ENCODE measurements at places on chromosomes 5 and 9. TPM values are rescaled to one million over a fixed set of nuclear protein-coding genes. Genes with fewer than 3 reads are reported as not detected.

KYAT1 gene
- 49.0 TPM for total RNA-seq

PIP5K1B gene
- total RNA-seq: 2.4 TPM

ROR2 gene
- total RNA-seq: 19.4 TPM

SPINK7 gene
- total RNA-seq: not detected

TAF1L gene
- not detected for total RNA-seq

SPATA31D4 gene
- total RNA-seq: not detected

TMEM250 gene
- total RNA-seq: 50.7 TPM

- no peak for DNase-seq
Measured at GRCh38 chr9:37290940-37291485, 131.5 kb upstream of the GRHPR start.

DNA sequence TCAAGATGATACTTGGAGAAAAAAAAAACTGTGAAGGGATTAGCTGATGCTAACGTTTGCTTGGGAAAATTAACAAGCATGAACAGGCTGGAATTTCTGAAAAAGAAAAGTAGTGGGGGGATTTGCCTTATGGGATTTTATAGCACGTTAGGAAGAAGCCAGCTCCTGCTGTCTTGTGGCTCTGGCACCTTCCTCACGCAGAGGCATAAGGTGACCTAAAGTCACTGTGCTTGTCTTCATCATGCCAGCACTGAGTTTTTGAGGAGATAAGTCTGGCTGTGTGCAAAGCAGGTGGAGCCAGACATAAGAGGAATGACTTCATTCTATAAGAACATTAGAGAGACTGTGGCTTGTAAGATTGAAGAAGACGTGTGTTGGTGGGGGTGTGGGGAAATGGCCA lies 94.4 kb upstream of the MAP1B start:
- no peak for DNase-seq

- DNase-seq: no peak
Measured at GRCh38 chr9:131465401-131465800, 37.3 kb upstream of the POMT1 start.

DNA sequence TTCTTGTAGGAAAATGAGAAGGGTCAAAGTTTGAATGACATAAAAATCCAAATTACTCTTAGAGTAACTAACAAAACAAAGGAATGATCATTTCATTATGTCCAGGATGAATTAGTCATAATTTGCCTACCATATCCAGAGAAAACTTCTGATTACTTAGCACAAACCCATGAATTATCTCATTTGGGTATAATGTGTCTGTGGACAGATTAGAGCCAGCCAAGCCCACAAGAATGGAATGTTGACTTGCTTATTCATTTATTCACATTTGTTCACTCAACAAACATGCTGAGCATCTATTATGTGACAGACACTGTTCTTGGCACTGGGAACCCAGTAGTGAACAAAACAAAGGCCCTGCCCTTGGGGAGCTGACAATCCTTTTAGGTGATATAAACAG lies 87.4 kb downstream of the APBA1 start:
- no peak for DNase-seq

- DNase-seq: no peak
Measured at GRCh38 chr9:129258823-129259301, 80.8 kb upstream of the IER5L start.

DNA sequence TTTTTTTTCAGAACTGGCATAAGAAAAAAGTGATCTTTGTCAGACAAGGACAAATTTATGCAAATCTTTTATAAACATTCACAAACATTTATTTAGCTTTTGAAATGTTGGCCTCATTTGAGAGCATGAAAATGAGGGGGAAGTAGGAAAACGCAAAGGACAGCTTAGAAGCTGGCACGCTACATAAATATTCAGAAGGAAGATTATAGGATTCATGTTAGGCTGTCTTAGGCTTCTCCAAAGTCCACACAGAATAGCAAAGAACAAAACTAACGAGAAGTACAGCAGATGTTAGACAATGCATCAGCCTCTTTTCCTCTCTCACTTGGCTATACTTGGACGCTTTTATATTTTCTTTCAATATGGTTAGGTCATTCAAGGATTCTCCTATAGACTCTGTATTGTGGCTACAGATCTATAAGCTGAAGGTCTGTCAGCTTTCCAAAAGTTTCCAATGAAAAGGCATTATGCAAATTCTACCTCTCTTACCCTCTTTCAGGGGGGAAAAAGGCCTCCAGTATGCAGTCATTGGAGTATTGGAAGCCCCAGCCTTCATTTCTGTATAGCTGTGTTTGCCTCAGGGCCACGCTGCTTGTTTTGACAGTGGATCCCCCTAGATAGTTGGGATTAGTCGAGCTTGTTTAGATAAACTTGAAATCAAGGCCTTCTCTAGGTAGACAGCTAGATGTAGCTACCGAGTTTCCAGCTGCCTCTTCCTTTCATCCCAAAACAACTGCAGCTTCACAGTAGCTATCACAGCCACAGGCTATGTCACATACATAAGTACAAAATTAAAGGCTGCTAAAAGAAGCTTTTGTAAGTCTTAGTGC lies 153.0 kb downstream of the DENND1A start:
- DNase-seq: no peak

DNA sequence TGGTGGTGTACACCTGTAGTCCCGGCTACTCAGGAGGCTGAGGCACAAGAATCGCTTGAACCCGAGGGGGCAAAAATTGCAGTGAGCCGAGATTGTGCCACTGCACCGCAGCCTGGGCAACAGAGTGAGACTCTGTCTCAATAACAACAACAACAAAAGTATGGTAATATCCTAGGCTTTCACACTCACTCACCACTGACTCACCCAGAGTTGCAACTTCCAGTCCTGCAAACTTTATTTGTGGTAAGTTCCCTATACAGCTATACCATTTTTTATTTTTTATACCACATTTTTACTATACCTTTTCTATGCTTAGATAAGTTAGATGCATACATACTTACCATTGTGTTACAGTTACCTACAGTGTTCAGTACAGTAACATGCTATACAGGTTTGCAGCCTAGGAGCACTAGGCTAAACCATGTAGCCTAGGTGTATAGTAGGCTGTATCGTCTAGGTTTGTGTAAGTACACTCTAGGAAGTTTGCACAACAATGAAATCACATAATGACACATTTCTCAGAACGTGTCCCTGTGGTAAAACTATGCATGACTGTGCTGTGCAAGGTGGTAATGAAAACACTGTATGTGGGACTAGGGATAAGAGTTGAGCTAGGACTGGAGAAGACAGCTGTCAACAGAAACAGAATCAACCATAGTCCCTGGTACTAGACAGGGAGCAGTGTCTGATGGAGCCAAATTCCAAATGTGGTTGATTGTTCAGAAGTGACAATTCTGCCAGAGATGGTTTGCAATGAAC lies 109.5 kb upstream of the RAD23B start:
- no peak for DNase-seq

GRCh38 chr5:91020065-91020800 lies 362.9 kb downstream of the ARRDC3 start:
- DNase-seq: no peak

DNA sequence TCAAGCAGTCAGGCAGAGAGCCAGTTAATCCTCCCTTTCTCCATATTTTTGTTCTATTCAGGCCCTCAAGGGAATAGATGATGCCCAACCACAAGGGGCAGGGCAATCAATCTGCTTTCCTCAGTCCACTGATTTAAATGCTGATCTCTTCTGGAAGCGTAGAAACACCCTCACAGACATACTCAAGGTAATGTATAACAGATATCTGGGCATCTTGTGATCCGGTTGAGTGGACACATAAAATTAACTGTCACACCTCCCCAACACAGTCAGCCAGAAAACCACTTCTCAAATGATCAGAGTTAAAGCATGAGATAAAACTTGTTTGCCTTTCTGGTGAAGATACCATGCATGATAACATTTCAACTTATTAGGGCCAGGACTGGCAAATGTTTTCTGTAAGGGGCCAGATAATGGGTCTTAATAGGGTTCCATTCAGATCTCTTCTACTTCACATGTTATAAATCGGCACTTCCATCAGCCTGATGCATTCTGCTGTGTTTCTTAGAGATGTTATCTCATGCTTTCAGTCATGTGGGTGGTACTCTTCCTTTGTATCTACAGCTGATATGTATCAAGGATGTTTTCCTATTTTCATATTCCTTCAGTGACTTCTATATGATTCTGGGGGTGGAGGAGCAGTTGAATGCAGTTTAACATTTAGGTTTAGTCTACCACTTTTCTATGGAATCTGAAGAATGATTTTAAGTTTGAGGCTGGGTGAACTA lies 58.9 kb upstream of the CNTLN start:
- no peak for DNase-seq

DNA sequence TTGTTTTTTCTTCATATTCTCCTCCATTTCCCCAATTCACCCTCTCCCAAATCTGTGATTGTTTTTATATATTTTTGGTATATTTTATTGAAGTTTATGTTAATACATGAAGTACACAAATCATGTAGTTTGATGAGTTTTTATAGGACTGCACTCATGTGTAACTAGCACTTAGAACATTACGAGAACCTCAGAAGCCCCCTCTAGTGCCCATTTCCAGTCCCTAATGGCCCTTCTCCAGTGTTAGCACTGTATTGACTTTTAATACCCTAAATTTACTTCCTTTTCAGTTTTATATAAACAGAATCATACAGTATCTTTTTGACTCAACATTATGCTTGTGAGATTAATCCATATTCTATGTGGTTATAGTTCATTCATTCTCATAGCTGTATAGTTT lies 18.5 kb upstream of the FKTN start:
- DNase-seq: no peak

GRCh38 chr9:79104216-79104615 lies 467.5 kb upstream of the TLE4 start:
- DNase-seq: no peak

DNA sequence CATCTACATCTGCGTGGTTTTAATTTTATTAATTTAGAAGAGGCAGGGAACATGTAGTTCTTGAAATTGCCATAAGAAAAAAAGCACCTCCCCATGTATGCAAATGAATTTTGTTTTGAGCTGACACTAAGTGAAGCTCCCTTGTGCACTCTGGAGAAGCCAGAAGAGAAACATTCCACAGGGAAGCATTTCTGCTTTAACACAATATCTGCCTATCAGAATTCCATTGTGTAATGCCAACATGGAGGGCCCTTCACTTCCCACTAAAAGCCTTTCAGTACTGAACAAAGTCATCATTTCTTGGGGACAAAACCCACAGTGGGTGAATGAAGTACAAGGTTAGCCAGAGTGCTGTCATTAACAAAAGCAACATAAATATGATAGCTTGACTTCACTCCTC lies 59.7 kb downstream of the PRELID2 start:
- DNase-seq: no peak

- DNase-seq: no peak
Measured at GRCh38 chr9:100715100-100715380, 137.2 kb downstream of the CAVIN4 start.

- no peak for DNase-seq
Measured at GRCh38 chr5:113263545-113263944, 171.2 kb downstream of the TSSK1B start.

- no peak for DNase-seq
Measured at GRCh38 chr5:136984772-136985446, 514.2 kb downstream of the SPOCK1 start.

- peak; percentile 56 for DNase-seq
Measured at GRCh38 chr5:35182910-35183535, 47.3 kb downstream of the PRLR start.

- no peak for DNase-seq
Measured at GRCh38 chr5:113282472-113282871, 152.3 kb downstream of the TSSK1B start.

DNA sequence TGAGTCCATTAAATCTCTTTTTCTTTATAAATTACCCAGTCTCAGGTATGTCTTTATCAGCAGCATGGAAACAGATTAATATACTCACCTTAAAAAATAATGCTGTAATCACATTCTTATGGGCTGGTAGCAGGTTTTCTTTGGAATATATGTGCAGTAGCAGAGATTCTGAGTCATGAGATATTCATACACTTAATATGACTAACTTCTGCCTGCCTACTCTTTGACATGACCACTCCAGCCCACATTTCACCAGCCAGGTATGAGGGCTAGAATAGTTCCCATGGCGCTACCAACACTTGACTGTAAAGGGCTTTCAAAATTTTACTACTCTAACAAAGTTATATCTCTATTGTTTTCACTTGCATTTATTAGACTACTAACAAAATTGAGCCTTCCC lies 74.1 kb upstream of the GHR start:
- no peak for DNase-seq

DNA sequence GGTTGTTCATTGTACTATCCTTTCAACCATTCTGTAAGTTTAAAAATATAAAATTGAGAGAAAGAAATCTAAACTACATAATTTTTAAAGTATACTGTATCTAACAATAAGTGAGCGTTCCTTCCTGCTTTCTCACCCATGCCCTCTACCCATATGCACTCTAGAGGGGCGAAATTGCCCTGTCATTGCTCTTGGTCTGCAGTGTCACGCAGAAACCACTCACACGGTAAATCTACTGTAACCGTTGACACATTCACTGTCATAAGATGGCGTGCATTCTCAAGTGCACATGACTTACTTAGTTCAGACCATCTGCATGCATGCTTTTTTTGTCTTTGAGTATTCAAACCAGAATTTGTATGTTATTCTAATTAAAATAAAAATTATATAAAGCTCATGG lies 55.7 kb upstream of the NIPBL start:
- DNase-seq: no peak

DNA sequence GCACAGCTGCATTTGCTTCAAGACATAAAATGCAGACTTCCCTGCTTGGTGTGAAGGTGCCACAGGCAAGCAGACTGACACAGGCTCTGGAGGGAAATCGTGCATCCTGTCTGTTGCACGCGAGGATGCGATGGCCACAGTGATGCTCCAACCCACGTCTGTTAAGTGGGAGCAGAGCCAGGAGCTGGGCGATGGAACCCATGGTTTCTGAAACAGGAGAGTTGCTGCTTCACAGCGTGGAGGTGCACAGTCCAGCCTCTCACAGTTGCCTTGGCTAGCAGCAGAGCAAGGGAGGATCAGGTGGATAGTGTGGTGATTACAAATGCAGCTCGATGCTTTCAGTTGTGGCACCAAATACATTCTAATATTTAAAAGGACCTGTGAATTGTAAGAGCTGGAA lies 108.8 kb downstream of the TENT4A start:
- no peak for DNase-seq

DNA sequence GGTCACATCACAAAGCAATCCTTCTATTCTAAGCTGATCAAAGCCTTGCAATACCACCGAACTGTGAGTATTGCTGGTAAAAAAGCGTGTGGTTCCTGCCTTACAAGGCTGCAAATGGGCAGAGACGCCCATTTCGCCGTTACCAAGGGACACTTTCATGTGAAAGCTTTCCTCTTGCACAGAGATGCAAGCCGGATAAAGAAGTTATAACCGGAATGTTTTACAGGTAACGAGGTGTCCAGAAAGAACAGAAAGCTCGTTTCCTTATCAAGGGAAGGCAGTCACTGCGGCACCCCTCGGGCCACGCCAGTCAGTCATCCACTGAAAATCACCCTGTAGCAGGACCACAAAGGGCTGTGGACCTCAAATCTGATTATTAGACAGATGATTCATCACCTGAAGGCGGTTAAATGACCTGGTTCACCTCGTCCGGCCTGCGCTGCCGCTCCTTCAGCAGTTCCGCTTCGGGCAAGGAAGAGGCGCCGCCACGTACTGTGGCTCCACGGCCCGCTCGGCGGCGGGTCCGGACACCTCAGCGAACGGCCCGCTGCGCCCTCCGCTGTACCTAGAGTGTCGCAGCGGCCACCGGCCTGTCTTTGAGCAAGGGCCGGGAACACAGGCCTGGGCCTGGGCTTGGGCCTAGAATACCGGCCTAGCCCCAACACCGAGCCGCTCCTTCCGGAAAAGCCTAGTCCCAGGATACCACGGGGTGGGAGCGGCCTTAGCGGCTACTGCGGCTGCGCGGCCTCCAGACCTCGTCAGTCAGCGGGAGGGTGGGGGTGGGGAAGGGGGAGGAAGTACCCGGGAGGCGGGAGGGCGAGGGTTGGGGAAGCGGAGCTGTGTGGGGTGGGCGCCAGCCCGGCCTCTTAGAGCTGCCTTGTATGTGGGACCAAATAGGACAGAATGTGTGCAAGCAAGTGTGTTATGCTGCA lies at the start of gene KLHL9:
TSS of gene KLHL9 (minus strand) at position 704 of the 932 bp plus-strand sequence. CDS start at position 159, 545 bp downstream.
- DNase-seq: peak; percentile 92
